ENCODE measurements at places on chromosomes 5 and 9. TPM values are rescaled to one million over a fixed set of nuclear protein-coding genes. Genes with fewer than 3 reads are reported as not detected.

Gene CWC27
- 18.1 TPM for total RNA-seq

Gene BTNL9
- total RNA-seq = not detected

Gene TRIM36
- not detected for total RNA-seq

Gene PLPP1
- total RNA-seq = 28.6 TPM

Gene UGT3A2
- total RNA-seq = not detected

Gene DMRTA1
- total RNA-seq = not detected

Gene EHMT1
- total RNA-seq = 97.7 TPM

Gene IRX2
- total RNA-seq = not detected

Gene SPINK1
- not detected for total RNA-seq

Gene FOXD1
- not detected for total RNA-seq

Gene PBX3
- total RNA-seq = 18.0 TPM

Gene CARTPT
- not detected for total RNA-seq

Gene GFI1B
- not detected for total RNA-seq

Gene TAF11L5
- total RNA-seq = not detected

Gene ISOC1
- 13.6 TPM for total RNA-seq

Gene ANKRD34B
- total RNA-seq = not detected

Gene SLCO6A1
- total RNA-seq = not detected

Gene FCN2
- total RNA-seq = not detected

Gene PCDHB13
- total RNA-seq = not detected

Gene GABRA6
- total RNA-seq = not detected

Gene TCF7
- 300 TPM for total RNA-seq

Gene ERP44
- 16.3 TPM for total RNA-seq

Gene ARID3C
- not detected for total RNA-seq

Gene VPS13A
- 42.1 TPM for total RNA-seq

Gene GPR151
- total RNA-seq = not detected

Gene ZNF474
- total RNA-seq = not detected

Gene GRAMD2B
- 3.9 TPM for total RNA-seq

Gene SCGB3A2
- not detected for total RNA-seq

Gene CA9
- 0.24 TPM for total RNA-seq

Gene MIER3
- total RNA-seq = 19.3 TPM

Gene CLTA
- 139 TPM for total RNA-seq

Gene MED22
- total RNA-seq = 22.9 TPM

Gene IFNA13
- total RNA-seq = not detected

Gene SHOC1
- not detected for total RNA-seq

Gene ADCY2
- total RNA-seq = not detected

Gene NR4A3
- 0.48 TPM for total RNA-seq

Gene PCDHB11
- total RNA-seq = not detected

Gene INSYN2B
- not detected for total RNA-seq

Gene OR13F1
- total RNA-seq = not detected

Gene ANKDD1B
- total RNA-seq = not detected

Gene ANP32B
- 342 TPM for total RNA-seq

Gene CDH10
- total RNA-seq = not detected

Gene ATG12
- total RNA-seq = 42.3 TPM

Gene CYLC2
- not detected for total RNA-seq

Gene SEPTIN8
- 18.0 TPM for total RNA-seq

Gene IL5
- 0.48 TPM for total RNA-seq

Gene GRM6
- total RNA-seq = not detected

Data from activated naive CD4-positive, alpha-beta T cell treated with anti-CD3 and anti-CD28 coated beads, Interleukin-2, amount 10 ng/mL, durations not matched to agents 5 hours and 36 hours (primary cell).